Thoracic aorta endothelial cell (primary cell): ENCODE measurements at places on chromosomes 5 and 9. TPM values are rescaled to one million over a fixed set of nuclear protein-coding genes. Genes with fewer than 3 reads are reported as not detected.

Gene PAPPA
- under 0.01 and 0.13 TPM in 2 replicates for total RNA-seq

Gene PPP1R26
- 9.8 and 16.5 TPM in 2 replicates for total RNA-seq

Gene ZNF622
- total RNA-seq, result 27.4 and 33.0 TPM in 2 replicates

Gene LCN15
- not detected in 2 replicates for total RNA-seq

Gene P4HA2
- total RNA-seq, result 39.1 and 53.2 TPM in 2 replicates

Gene DNAH5
- 0.13 and 0.36 TPM in 2 replicates for total RNA-seq

Gene PRDM9
- not detected in 2 replicates for total RNA-seq

Gene FAM81B
- not detected in 2 replicates for total RNA-seq

Gene KIF4B
- total RNA-seq, result 0.29 and 1.7 TPM in 2 replicates

Gene CDH9
- total RNA-seq, result not detected in 2 replicates

Gene ZFYVE16
- 45.3 and 49.5 TPM in 2 replicates for total RNA-seq

Gene HAVCR2
- total RNA-seq, result under 0.01 and 0.07 TPM in 2 replicates

Gene PCDHB15
- total RNA-seq, result 0.14 and 0.66 TPM in 2 replicates

Gene C9
- 0.07 and 0.13 TPM in 2 replicates for total RNA-seq

Gene SPTAN1
- 372 and 467 TPM in 2 replicates for total RNA-seq

Gene SLC25A48
- total RNA-seq, result not detected in 2 replicates

Gene TLX3
- not detected in 2 replicates for total RNA-seq

Gene SH3TC2
- 8.8 and 9.0 TPM in 2 replicates for total RNA-seq

Gene BTNL9
- total RNA-seq, result not detected in 2 replicates

Gene ENTREP1
- 5.5 and 6.1 TPM in 2 replicates for total RNA-seq

Gene SLC36A2
- total RNA-seq, result not detected in 2 replicates

Gene LTC4S
- total RNA-seq, result 0.40 and 0.43 TPM in 2 replicates

Gene MAMDC4
- total RNA-seq, result 1.9 and 2.0 TPM in 2 replicates

Gene OXCT1
- total RNA-seq, result 48.7 and 57.8 TPM in 2 replicates

Gene C5
- total RNA-seq, result 3.4 and 4.0 TPM in 2 replicates

Gene SPAAR
- total RNA-seq, result 10.6 and 17.7 TPM in 2 replicates

Gene RLN2
- 0.22 TPM in 1 of 2 replicates, not detected in the other for total RNA-seq

Gene AFAP1L1
- total RNA-seq, result 102 and 142 TPM in 2 replicates

Gene GPR151
- total RNA-seq, result not detected in 2 replicates

Gene TMEM252
- not detected in 2 replicates for total RNA-seq

Gene CARD19
- 52.3 and 68.4 TPM in 2 replicates for total RNA-seq

Gene TTC23L
- total RNA-seq, result 0.07 TPM in 1 of 2 replicates, not detected in the other

Gene STKLD1
- total RNA-seq, result 0.57 and 3.1 TPM in 2 replicates

Gene PCDHGB3
- total RNA-seq, result 1.4 and 2.9 TPM in 2 replicates

Gene RANBP17
- 8.0 and 25.0 TPM in 2 replicates for total RNA-seq

Gene CCL27
- total RNA-seq, result not detected in 2 replicates

Gene FOXD1
- total RNA-seq, result 0.13 TPM in 1 of 2 replicates, not detected in the other

Gene OLFML2A
- 0.07 TPM in 1 of 2 replicates, not detected in the other for total RNA-seq

Gene LMNB1
- total RNA-seq, result 137 and 152 TPM in 2 replicates

Gene LCN9
- not detected in 2 replicates for total RNA-seq

Gene IRX1
- 0.07 TPM in 1 of 2 replicates, not detected in the other for total RNA-seq

Gene HEMGN
- not detected in 2 replicates for total RNA-seq

Gene F12
- 1.7 and 1.9 TPM in 2 replicates for total RNA-seq

Gene GDA
- total RNA-seq, result 0.07 TPM in 1 of 2 replicates, not detected in the other
